ENCODE measurements at places on chromosomes 6 and 20. TPM values are rescaled to one million over a fixed set of nuclear protein-coding genes. Genes with fewer than 3 reads are reported as not detected.

The DEFB132 gene
- not detected for total RNA-seq

The AMD1 gene
- total RNA-seq, result 113 TPM

The PRKN gene
- total RNA-seq, result not detected

The HLA-DRB5 gene
- 5.1 TPM for total RNA-seq

The ELOVL2 gene
- total RNA-seq, result not detected
